Peyer's patch (tissue), 4 donors: ENCODE measurements at places on chromosomes 5 and 9.

DNA sequence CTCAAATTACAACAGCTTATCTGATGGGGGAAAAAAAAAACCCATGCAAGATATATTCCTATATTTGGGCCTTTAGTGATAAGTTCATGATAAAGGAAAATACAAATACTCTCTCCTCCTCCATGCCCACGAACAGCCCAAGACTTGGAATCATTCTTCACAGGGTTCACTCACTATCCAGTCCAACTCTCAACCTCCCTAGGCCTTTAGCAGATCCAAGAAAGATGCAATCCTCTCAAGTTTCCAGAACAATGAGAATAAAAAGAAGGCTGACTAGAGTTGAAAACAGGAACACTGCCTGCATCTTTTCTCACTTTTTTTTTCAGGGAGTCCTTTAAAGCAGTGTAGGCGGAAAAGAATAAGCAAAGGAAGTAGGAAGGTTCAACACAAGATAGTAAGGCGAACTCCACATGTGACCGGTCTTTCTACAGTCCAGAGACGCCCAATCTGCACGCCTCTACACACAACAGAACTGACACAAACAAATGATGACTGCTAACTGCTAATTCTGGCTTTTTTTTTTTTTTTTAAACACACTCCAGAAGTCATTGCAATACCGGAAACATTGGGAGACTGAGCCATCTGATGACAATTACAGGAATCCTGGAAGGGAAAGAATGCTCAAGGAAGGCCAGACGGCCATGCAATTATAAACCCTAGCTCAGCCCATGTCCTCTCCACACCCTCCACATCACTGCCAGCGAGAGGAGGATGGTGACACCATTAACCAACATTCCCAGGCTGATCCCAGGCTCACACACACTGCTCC lies 75.4 kb downstream of the BNC2 start:
- DNase-seq, result peak; percentile 48
- no peaks in the 10 kb centered on the region for H3K36me3 ChIP-seq
- H3K27ac ChIP-seq, result no peak overlapping the region

DNA sequence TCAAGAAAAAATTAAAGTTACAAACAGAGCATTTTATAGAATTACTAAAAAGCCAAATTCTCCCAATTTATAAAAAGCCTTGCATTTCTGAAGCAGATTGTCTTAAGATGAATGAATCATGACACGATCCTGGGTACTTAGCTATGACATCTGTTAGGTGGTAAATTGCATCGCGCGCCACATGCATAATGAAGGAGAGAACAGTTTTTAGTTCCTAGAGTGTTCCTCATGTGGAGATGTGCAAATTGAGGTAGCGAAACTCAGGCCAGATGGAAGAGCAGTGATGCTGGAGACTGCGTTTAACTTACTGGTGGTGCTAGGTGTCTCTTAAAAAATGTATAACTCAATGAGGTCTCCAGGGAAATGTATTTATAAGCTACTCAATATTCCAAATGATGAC lies 516.1 kb downstream of the EFNA5 start:
- DNase-seq, result no peak
- no peak overlapping the region for H3K4me3 ChIP-seq
- H3K27me3 ChIP-seq, result no peaks in the 10 kb centered on the region
- H3K27ac ChIP-seq, result no peak overlapping the region
- H3K4me1 ChIP-seq, result no peaks in the 10 kb centered on the region
- H3K36me3 ChIP-seq, result no peaks in the 10 kb centered on the region

DNA sequence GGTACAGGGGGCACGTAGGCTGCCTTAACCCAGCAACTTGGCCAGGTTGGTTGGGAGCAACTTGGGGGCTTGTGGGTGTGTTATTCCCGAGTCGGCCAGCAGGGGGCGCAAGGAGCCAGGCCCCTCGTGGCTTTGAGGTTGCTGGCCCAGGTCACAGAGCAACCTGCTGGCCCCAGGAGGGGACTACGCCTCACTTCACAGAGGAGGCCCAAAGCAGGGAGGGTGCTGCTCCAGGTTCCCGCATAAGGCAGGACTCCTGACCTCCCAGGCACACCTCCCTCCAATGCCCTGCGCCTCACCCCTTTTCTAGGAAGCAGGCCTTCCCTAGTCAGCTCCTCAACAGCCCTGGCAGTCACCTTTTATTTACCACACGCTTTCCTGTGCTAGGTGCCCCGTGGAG lies 18.1 kb downstream of the KYAT1 start:
- no peaks in the 10 kb centered on the region for H3K4me1 ChIP-seq
- no peak overlapping the region for H3K4me3 ChIP-seq
- no peaks in the 10 kb centered on the region for H3K36me3 ChIP-seq
- peak; percentile 86 for DNase-seq
- H3K27me3 ChIP-seq, result no peaks in the 10 kb centered on the region

DNA sequence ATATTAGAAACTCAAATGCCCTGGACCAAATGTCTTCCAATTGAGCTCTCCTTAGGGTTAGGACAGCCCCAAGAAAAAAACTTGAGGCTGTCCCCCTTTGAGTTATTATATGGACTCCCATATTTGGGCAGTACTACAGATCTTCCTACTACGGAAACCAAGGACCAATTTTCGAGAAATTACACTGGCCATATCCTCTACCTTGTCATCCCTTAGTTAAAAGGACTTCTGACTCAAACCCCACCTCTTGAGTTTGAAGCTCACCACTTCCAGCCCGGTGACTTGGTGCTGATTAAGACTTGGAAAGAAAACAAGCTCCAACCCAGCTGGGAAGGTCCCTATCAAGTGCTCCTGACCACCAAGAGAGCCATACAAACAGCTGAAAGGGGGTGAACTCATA lies 497.0 kb upstream of the GRAMD2B start:
- no peaks in the 10 kb centered on the region for H3K36me3 ChIP-seq
- no peak overlapping the region for H3K27ac ChIP-seq
- no peaks in the 10 kb centered on the region for H3K4me1 ChIP-seq
- H3K4me3 ChIP-seq, result no peak overlapping the region
- DNase-seq, result no peak
- no peaks in the 10 kb centered on the region for H3K27me3 ChIP-seq

DNA sequence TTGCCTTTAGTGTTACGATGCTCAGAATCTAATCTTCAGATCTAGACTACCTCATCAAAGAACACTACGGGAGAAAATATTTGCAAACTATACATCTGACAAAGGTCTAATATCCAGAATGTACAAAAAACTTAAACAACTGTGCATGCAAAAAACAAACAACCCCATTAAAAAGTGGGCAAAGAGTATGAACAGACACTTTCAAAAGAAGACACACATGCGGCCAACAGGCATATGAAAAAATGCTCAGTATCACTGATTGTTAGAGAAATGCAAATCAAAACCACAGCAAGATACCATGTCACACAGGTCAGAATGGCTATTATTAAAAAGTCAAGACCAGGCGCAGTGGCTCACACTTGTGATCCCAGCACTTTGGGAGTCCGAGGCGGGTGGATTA lies 31.0 kb upstream of the MEGF9 start:
- no peak overlapping the region for H3K27ac ChIP-seq
- H3K27me3 ChIP-seq, result no peaks in the 10 kb centered on the region
- no peaks in the 10 kb centered on the region for H3K36me3 ChIP-seq
- H3K4me3 ChIP-seq, result no peak overlapping the region
- DNase-seq, result no peak

- H3K36me3 ChIP-seq, result no peaks in the 10 kb centered on the region
- H3K4me3 ChIP-seq, result no peak overlapping the region
- peaks cover 6% of the 10 kb centered on the region for H3K4me1 ChIP-seq
- no peaks in the 10 kb centered on the region for H3K27me3 ChIP-seq
Measured at GRCh38 chr9:77807281-77807683, 159.2 kb upstream of the GNA14 start.

- DNase-seq, result no peak
- no peak overlapping the region for H3K27ac ChIP-seq
- H3K4me3 ChIP-seq, result no peak overlapping the region
- no peaks in the 10 kb centered on the region for H3K4me1 ChIP-seq
Measured at GRCh38 chr5:107426209-107426608, 244.5 kb downstream of the EFNA5 start.

GRCh38 chr9:97809666-97810344 lies 43.2 kb upstream of the FOXE1 start:
- H3K27ac ChIP-seq, result no peak overlapping the region
- no peak overlapping the region for H3K4me3 ChIP-seq
- no peak for DNase-seq
- no peaks in the 10 kb centered on the region for H3K36me3 ChIP-seq
- H3K4me1 ChIP-seq, result no peaks in the 10 kb centered on the region

GRCh38 chr9:28410411-28410810 lies 837.1 kb upstream of the C9orf72 start:
- no peaks in the 10 kb centered on the region for H3K27me3 ChIP-seq

- H3K27me3 ChIP-seq, result no peaks in the 10 kb centered on the region
- no peak overlapping the region for H3K27ac ChIP-seq
- H3K4me1 ChIP-seq, result no peaks in the 10 kb centered on the region
- no peak for DNase-seq
- H3K4me3 ChIP-seq, result no peak overlapping the region
- H3K36me3 ChIP-seq, result no peaks in the 10 kb centered on the region
Measured at GRCh38 chr5:65244031-65244430, 237.7 kb downstream of the ADAMTS6 start.

GRCh38 chr9:101354765-101355708 lies 29.8 kb downstream of the BAAT start:
- H3K36me3 ChIP-seq, result no peaks in the 10 kb centered on the region
- peak overlapping the region; percentile 78 for H3K27ac ChIP-seq
- DNase-seq, result no peak
- no peak overlapping the region for H3K4me3 ChIP-seq
- H3K4me1 ChIP-seq, result peaks cover 2% of the 10 kb centered on the region

DNA sequence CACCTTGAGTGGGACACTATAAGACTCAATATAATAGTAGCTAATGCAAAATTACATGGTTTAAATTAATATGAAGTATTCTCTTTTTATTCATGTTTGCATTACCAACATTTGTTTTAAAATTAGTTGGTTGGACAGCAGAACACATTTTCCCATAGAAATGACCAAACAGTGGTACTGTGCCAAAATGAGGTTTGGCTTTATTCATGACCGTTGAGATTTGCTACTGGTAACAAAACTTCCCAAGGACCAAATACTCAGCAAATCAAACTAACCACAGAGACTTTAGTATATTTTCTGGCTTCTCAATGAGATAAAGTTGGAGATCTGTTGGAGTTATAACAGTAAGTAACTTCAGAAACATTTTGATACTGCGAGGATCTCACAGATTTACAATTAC lies 637.8 kb upstream of the MEF2C start:
- no peaks in the 10 kb centered on the region for H3K27me3 ChIP-seq
- H3K4me3 ChIP-seq, result no peak overlapping the region
- H3K4me1 ChIP-seq, result no peaks in the 10 kb centered on the region
- no peaks in the 10 kb centered on the region for H3K36me3 ChIP-seq
- no peak overlapping the region for H3K27ac ChIP-seq
- no peak for DNase-seq

GRCh38 chr9:98900725-98901124 lies 43.0 kb upstream of the COL15A1 start:
- H3K27ac ChIP-seq, result no peak overlapping the region
- H3K4me3 ChIP-seq, result no peak overlapping the region
- no peak for DNase-seq
- H3K4me1 ChIP-seq, result no peaks in the 10 kb centered on the region
- no peaks in the 10 kb centered on the region for H3K36me3 ChIP-seq
- no peaks in the 10 kb centered on the region for H3K27me3 ChIP-seq

DNA sequence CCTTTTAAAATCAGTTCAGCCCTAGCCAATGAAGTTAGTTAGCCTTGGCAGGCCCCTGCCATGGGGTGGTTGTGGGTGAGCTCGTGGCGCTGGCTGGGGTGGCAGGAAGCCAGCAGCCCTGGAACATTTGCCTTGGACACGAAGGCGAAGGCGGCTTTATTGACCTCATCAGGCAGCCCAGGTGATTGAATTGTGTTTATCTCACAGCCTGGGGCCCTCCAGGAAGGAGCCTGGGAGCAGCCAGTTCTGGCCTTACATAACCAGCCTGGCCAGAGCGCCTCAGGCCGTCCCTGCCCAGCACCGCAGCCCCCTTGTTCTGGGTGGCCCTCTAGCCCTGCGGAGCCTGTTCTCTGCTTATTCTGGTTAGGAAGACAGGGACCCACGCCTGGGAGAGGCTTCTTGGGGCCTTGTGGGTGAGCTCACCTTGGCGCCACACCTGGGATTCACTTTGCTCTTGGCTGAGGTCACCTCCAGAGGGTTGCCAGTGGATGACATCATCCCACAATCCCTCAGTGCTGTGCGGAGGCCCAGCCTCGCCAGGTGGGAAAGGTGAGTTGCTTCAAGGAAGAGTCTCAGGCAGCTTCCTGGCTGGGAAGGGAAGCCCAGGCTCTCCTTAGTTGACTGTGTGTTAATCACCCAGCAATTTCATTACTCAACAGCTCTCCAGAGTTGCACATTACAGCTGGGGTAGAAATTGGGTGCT lies 54.4 kb upstream of the RPL26L1 start:
- H3K27ac ChIP-seq, result peak overlapping the region; percentile 97
- DNase-seq, result peak; percentile 89
- no peak overlapping the region for H3K4me3 ChIP-seq
- peaks cover 26% of the 10 kb centered on the region for H3K4me1 ChIP-seq
- H3K27me3 ChIP-seq, result no peaks in the 10 kb centered on the region
- peaks cover 7% of the 10 kb centered on the region for H3K36me3 ChIP-seq

- H3K4me3 ChIP-seq, result no peak overlapping the region
- no peak overlapping the region for H3K27ac ChIP-seq
- no peaks in the 10 kb centered on the region for H3K27me3 ChIP-seq
- no peaks in the 10 kb centered on the region for H3K4me1 ChIP-seq
Measured at GRCh38 chr9:126857261-126857960, 3.0 kb upstream of the ZBTB34 start.

DNA sequence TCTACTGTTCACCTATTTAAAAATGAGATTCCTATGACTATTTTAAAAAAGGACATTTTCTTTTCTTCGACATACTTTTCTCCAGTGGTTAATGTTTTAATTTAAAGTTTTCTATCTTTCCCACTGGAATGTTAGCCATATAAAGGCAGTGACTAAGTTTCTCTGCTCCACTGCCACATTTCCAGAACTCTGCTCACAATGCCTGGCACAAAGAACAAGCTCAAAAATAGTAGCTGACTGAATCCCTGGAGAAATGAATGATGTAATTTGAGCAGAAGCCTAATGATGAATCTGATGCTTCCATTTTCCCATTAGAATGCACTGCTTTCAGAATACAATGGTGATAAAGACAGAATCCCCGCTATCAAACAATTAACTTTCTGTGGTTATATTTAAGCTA lies 817.8 kb downstream of the MTRR start:
- H3K27ac ChIP-seq, result no peak overlapping the region
- H3K4me1 ChIP-seq, result no peaks in the 10 kb centered on the region
- no peak for DNase-seq
- H3K36me3 ChIP-seq, result no peaks in the 10 kb centered on the region

DNA sequence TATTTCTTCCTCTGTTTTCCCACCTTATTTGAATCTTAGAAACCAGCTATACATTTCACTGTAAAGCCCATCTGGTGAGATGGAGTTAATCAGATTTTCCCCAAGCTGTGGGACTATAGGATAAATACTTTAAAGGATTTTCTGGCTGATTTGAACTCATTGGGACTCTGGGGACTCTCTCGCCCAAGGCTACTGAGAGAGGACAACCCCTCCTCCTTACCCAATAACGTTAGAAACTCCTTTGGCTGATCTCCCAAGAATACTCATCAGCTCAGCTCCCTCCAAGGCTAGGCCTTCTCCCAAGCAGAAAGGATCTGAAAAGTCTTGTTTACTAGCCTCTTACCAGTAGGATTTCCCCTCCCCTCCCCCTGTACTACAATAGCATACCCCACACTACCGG lies 1.5 kb upstream of the GLRA1 start:
- no peak overlapping the region for H3K27ac ChIP-seq
- no peaks in the 10 kb centered on the region for H3K27me3 ChIP-seq

- no peak overlapping the region for H3K27ac ChIP-seq
- no peaks in the 10 kb centered on the region for H3K27me3 ChIP-seq
- no peak for DNase-seq
Measured at GRCh38 chr9:72333197-72333596, 31.8 kb downstream of the ZFAND5 start.
